NCI-H2107 (cell line): ENCODE measurements at places on chromosomes 3 and 15.
A peak's percentile ranks its signal among the peaks of the same experiment; 100 is the strongest.

GRCh38 chr15:37682304-37682703, 252.1 kb upstream of the TMCO5A start:
- no peak for DNase-seq

- no peak for DNase-seq
Observed at GRCh38 chr3:178258121-178258520, 278.1 kb upstream of the KCNMB2 start.

GRCh38 chr3:39990532-39990931, 181.1 kb downstream of the MYRIP start:
- DNase-seq = no peak

DNA sequence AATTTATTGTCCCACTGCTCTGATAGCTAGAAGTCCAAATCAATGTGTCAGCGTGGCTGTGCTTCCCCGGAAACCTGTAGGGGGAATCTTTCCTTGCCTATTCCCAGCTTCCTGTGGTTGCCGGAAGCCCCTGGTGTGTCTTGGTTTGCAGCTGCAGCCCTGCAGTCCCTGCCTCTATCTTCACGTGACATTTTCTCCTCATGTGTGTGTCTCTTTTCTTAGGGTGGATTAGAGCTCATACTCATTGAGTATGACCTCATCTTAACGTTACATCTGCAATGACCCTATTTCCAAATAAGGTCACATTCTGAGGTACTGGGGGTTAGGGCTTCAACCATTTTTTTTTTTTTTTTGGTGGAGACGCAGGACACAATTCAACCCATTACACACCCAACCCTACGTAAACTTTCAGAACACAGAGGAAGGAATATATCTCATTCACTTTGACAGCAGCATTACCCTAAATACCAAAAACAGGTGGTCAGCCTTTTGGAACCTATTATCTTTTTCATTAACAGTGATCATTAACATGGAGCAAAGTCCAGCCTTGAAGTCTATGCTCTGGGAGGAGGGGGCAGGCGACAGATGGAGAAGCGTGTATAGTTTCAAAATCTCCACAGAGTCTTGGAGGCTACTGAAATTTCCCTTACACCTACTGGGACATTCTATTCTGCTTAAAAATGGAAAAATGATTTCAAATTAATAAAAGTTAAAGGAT, 88.6 kb downstream of the RYK start:
- DNase-seq = no peak

DNA sequence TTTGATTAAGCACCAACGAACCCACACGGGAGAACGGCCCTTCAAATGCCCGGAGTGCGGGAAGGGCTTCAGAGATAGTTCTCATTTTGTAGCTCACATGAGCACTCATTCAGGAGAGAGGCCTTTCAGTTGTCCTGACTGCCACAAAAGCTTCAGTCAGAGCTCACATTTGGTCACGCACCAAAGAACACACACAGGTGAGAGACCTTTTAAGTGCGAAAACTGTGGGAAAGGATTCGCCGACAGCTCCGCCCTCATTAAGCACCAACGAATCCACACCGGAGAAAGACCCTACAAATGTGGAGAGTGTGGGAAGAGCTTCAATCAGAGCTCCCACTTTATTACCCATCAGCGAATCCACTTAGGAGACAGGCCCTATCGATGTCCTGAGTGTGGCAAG, 8.7 kb downstream of the ZNF774 start:
- DNase-seq = peak; percentile 27

GRCh38 chr3:171833789-171834460, 9.2 kb upstream of the TMEM212 start:
- no peak for DNase-seq

- DNase-seq = peak; percentile 35
Observed at GRCh38 chr3:184716622-184717398, 4.9 kb upstream of the MAGEF1 start.

- DNase-seq = no peak
Observed at GRCh38 chr3:9930804-9931418, 2.7 kb upstream of the CRELD1 start.

GRCh38 chr3:72162649-72163184, 377.8 kb upstream of the PROK2 start:
- DNase-seq = no peak

- DNase-seq = no peak
Observed at GRCh38 chr15:100783291-100783690, 96.3 kb upstream of the ALDH1A3 start.

DNA sequence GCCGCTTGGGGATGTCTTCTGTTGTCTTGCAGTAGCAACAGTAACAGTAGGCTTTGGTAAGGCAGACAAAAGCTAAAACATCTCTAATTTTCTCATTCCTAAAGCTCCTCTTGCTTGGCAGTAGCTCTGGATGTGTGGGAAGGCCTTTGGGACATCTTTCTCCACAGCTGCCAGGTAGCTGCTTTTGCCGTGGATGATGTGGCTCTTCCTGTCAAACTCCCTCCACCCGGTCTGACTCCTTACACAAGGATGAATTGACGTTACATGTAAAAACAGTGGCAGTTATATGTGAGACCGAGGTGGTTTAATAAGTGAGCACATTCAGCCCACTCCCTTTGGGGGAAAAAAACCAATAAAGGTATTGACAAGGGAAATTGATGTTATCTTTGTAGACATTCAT, 309.1 kb downstream of the TUSC7 start:
- DNase-seq = no peak

- DNase-seq = no peak
Observed at GRCh38 chr3:53046171-53047170, 598 bp upstream of the SFMBT1 start.

DNA sequence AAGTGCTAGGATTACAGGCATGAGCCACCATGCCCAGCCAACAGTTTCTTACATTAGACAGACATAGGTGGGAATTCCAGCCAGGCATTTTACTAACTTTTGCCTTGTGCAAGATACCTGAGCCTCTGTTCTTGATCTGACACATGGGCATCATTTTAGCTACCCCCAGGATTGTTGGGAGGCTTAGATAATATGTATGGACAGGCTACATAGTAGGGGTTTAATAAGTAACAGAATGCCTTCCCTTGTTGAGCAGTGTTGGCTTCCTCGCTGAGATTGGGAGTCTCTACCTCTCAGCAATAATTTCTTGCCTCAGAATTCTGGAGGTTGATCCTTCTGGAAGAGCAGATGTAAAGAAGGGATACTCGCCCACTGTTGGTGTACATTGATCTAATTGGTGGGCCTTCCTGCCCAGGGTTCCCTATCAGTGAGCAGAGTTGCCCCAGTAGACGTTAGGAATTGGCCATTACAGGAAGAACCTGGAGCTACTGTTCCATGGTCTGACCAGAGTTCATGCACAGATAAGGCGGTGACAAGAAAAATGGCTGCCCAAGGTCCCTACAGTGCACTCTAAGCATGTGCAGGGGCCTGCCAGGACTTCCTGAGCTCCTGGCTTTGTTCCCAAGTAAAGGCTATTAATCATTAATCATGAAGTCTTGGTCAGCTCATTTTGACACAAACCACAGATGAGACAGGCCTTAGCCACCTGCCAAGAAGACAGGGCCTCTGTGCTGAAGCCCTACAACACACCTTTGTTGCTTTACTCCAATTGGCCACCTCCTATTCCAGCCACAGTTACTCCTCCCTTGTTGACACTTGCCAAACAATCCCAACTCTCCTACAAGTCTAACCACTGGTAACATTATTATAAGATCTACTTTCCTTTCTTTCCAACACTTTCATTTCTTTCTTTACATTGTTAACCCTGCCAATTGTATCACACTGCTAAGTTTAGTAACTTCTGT, 5.0 kb upstream of the IL17RE start:
- no peak for DNase-seq

DNA sequence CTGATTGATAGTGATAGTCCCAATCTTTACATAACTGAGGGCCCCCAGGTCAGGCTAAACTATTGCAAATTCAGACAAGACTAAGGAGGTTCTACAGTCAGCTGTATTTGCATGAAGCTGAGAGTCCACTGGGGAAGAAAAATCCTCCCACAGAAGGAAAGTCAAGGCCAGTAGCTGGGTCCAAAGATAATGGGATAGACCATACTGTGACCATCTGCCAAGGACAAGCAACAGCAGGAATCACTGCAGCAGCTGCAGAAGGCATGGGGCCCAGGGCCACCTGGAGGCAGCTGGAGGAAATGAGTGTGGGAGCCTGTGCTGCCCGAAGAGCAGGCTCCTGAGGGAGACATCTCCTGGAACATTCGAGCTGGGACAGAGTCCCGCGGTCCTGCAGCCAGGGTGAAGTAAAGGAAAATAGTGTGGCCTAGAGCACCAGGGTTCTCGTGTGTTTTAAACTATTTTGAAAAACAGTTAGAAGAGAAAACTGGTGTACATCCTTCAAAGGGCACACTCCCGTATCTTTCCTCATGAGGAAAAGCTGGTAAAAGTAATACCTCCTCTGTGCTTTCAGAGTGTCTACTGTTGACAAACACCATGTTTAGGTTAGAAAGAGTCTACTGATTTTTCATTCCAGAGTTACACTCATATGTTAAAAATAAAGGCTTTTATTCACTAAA, 13.2 kb upstream of the TMEM212 start:
- peak; percentile 43 for DNase-seq
